CD4-positive, alpha-beta T cell (primary cell): ENCODE measurements at places on chromosomes 12 and 14.

- H3K4me1 ChIP-seq: no peaks in the 10 kb centered on the region
- no peaks in the 10 kb centered on the region for H3K36me3 ChIP-seq
- no peak for DNase-seq
- H3K27ac ChIP-seq: no peak overlapping the region
These were observed 759.0 kb downstream of the AACS start for GRCh38 chr12:125824276-125824675.

DNA sequence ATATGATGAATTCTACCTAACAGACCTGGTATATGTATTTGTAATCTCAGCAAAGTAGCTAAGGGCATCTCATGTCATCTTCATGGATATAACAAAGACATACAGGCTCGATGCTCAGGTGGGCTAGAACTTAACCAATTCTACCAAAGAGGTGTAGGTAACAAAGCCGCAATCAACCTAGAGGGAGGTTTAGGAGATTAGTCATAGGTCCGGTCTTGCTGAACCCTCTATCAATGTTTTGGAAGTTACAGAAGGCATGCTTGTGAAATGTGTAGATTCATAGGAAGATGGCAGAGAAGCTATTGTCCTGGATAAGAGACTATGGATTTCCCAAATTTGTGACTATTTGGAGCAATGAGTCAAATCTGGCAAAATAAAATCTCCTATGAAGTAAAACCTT, 42.6 kb upstream of the SYCP3 start:
- peaks cover 37% of the 10 kb centered on the region for H3K36me3 ChIP-seq
- H3K27ac ChIP-seq: no peak overlapping the region
- H3K4me1 ChIP-seq: no peaks in the 10 kb centered on the region

DNA sequence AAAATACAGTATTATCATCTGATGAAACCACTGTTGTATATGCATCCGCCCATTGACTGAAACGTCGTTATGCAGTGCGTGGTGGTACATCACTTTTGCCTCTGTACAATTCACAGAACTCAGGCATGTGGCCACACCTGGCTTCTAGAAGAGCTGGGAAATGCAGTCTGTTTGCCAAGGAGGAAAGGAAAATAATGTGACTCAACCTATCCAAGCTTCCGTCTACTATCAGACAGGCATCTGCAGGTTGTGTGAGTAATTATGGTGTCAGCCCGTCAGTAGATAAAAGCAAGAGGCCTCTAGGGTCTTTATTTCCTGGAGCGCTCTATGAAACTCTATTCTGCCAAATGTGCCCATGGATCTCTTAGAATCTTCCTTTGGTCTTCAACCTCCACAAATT, 111.6 kb downstream of the BBS10 start:
- H3K27me3 ChIP-seq: no peaks in the 10 kb centered on the region
- H3K36me3 ChIP-seq: no peaks in the 10 kb centered on the region
- no peak for DNase-seq

- H3K4me3 ChIP-seq: peak overlapping the region; percentile 20
- DNase-seq: peak; percentile 85
- H3K4me1 ChIP-seq: peaks cover 27% of the 10 kb centered on the region
- no peaks in the 10 kb centered on the region for H3K27me3 ChIP-seq
- no peaks in the 10 kb centered on the region for H3K36me3 ChIP-seq
- H3K27ac ChIP-seq: peak overlapping the region; percentile 68
These were observed 24.3 kb downstream of the SYNDIG1L start for GRCh38 chr14:74401504-74402241.

- H3K27me3 ChIP-seq: no peaks in the 10 kb centered on the region
- H3K4me1 ChIP-seq: no peaks in the 10 kb centered on the region
- no peak overlapping the region for H3K27ac ChIP-seq
- DNase-seq: no peak
These were observed 45.3 kb upstream of the LRIG3 start for GRCh38 chr12:58965568-58965967.

- no peak overlapping the region for H3K4me3 ChIP-seq
- H3K4me1 ChIP-seq: no peaks in the 10 kb centered on the region
- H3K27ac ChIP-seq: no peak overlapping the region
- no peaks in the 10 kb centered on the region for H3K36me3 ChIP-seq
- DNase-seq: no peak
These were observed 158.8 kb upstream of the KRR1 start for GRCh38 chr12:75670216-75670615.

DNA sequence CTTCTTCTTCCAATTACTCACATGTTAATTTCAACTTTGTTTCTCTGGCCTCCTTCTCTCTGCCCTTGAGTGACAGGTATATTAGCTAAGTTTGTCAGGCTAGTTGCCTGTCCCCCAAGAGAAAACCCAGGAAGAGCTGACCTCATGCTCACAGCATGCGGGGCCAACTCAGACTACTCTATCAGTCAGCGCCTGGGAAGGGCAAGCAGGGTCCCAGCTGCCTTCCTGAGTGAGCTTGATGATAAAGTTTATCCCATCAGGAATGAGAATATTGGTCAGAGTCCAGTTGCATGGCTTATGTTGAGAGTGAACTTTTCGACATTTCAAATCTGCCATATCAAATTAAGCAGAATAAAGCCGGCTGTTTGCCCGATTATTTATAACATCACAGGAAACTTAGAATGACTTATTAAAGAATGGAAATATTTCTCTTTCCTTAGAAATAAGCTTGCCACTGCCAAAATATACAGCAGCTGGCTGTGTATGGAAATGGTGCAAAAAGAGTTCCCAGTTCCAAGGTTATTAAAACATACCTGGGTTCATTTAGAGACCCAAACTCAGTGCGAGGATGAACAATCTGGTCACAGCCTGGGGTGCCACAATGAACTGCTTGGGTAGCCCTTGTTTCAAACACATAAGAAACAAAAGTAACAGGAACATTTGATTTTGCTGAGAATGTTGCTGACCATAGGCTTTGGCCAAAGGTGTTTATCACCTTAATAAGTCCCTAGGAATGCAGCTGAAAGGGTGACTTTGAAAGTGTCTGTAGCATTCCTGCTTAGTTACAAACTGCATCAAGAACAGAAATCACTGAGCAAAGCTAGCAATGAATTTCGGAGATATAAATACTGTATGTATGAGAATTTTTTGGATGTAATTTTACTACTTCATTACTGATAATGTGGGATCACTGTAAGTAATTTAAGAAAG, 1553.8 kb upstream of the FLRT2 start:
- no peaks in the 10 kb centered on the region for H3K27me3 ChIP-seq
- H3K36me3 ChIP-seq: no peaks in the 10 kb centered on the region
- H3K27ac ChIP-seq: no peak overlapping the region
- H3K4me3 ChIP-seq: no peak overlapping the region
- DNase-seq: no peak

- H3K27ac ChIP-seq: no peak overlapping the region
- H3K27me3 ChIP-seq: no peaks in the 10 kb centered on the region
These were observed 132.9 kb upstream of the DAAM1 start for GRCh38 chr14:59055439-59056045.

DNA sequence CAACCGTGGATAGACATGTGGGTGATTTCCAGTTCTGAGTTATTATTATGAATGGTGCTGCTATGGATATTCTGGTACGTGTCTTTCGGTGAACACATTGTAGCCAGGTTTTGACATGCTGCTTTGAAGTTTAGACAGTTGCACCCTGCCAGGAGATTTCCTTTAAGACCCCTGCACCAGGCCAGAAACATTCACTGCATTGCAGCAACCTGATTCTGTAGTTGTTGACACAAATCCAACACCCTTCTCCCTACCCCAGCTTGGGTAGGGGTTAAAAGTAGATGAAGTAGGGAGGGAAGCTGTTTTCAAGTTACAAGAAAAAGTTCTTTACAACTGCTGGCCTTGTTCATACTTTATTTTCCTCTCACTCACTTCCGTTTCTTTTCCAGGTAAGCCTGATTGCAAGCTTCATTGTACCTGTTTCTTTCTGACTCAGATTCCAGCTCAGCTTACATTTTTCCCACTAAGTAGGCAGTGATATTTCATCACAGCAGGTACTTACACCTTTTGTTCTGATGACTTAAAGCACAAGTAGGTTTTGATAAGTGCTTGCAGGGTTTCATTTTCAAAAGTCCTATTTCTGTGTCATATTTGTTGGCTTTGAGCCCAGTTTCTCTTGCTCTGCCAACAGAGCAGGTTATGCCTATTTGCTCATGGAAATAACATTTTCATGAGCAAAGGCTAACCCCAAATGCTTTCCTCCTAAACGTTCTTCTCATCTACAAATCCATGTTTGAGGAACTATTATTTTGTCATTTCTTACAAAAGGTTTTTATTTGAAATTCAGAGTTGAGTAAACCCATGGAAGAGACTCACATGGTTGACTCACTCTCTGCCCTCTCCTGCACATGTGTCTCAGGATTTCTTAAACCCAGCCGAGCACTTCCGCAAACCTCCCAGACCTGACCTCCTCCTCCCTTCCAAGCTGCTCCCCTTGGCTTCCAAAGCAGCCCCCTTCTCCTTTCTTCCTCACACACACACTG, 12.1 kb upstream of the LTA4H start:
- peak overlapping the region; percentile 14 for H3K4me3 ChIP-seq
- peak overlapping the region; percentile 0 for H3K27ac ChIP-seq
- H3K4me1 ChIP-seq: peaks cover 48% of the 10 kb centered on the region
- no peaks in the 10 kb centered on the region for H3K36me3 ChIP-seq
